ENCODE measurements at places on chromosomes 13 and 19. TPM values are rescaled to one million over a fixed set of nuclear protein-coding genes. Genes with fewer than 3 reads are reported as not detected.

DNA sequence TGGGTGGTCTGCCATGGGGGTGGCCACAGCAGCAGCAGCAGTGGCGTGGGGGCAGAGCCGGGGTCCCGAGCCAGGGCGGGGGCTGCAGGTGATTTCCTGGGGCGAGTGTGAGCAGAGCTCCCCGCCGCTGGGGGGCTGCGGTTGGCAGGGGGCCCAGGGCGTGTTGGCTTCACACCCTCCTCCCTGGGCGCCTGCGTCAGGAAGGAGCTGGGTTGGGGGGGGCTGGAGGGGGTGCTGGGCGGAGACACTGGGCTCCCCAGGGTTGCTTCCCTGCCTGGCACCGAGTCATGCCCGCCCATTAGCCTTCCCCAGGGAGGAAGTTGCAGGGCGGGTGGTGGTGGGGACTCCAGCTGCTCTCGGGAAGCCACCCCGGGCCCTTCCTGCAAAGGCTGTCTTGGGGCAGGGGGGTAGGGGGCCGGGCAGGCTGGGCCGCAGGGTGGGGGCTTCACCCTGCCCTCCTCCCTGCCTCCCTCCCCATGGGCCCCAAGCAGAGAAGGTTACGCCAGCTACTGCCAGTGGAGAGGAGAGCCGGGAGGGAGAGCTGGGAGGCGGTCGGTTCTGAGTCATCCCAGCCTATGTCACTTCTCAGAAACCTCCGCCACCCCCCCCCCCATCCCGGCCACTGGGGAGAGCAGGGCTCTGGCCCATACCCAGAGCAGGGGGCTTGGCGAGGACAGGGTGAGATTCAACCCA, 4.6 kb downstream of the MIDN start:
- DNase-seq = peak; percentile 76

GRCh38 chr13:28094306-28094705, 6.1 kb downstream of the FLT3 start:
- no peak for DNase-seq

DNA sequence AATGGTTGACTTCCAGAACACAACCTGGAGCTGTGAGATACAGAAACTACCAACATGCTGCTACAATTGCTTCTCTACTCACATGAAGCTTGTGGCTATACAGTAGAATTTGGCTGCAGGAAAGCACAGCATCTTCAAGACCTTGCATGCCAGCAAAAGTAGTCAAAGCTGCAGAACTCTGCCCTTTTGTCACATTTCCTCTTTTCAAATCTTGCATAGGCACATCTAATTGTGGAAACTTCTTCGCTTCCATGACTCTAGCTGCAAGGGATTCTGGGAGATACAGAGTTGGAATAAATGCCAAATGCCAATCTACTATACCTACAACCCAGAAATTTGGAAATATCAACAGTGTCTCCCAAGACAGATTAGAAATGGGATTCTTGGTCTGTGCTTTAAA, 462.2 kb downstream of the FOXO1 start:
- DNase-seq = peak; percentile 47

DNA sequence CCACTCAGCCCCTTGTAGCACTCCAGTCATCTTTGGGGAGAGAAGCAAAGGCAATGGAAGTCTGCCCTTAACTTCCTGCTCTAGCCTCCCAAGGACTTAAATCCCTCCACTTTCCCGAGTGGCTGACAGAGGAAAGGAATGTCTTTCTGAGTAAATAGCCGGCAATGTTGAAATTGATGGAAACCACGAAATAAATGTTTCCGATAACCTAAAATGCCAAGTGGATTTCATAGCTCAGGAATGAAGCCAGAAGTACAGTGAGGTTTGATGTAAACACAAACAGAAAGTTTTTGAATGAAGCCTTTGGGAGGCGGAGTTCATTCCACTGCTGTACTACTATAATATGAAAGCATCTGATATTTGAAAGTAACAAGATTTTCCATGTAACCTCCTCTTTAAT, 14.0 kb upstream of the TBC1D4 start:
- no peak for DNase-seq

DNA sequence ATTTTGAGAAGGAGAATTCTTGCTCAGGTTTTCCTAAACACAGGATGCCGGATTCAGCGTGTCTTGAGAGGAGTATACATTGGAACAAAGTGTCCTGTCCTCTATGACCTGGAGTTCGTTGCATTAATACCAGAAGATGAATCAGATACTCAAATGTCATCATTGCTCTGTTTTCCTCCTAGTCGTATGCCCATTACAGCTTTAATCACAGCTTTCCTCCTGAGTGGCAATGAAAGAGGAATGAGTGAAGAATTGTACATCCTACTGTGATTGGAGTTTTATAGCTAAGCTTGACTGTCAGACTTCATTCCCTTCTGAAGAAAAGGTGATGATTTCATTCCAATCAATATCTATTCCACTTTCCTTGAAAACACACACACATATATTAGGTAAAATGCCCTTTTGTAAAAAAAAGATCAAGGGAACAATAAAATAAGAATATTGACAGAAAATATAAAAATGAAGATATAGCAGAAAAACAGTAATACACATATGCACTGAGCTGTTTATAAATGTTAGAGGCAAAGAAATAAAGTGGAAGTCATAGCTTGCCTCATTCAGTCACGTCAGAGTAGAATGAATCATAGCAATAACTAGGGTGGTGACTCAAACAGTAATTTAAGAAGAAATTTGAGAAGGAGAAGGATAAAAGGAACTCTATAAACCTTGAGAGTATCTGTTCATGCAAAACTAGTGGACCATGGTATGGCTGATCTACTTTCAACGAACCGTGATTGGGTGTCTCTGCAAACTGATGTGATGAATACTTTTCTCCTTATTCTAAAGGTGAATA, 501.5 kb downstream of the SUCLA2 start:
- no peak for DNase-seq

GPX4 gene
- total RNA-seq = 148 TPM

ZNF726 gene
- total RNA-seq = 30.6 TPM

SIGLEC6 gene
- total RNA-seq = not detected

HIPK4 gene
- total RNA-seq = not detected

KLK15 gene
- total RNA-seq = not detected

OBI1 gene
- 17.0 TPM for total RNA-seq

ZNF415 gene
- total RNA-seq = 0.51 TPM

C5AR1 gene
- not detected for total RNA-seq

NALCN gene
- not detected for total RNA-seq

PRR12 gene
- 40.0 TPM for total RNA-seq

PRR22 gene
- total RNA-seq = 10.6 TPM
